Upper lobe of left lung (tissue), 6 donors: ENCODE measurements at places on chromosomes 12 and 14. TPM values are rescaled to one million over a fixed set of nuclear protein-coding genes. Genes with fewer than 3 reads are reported as not detected.

DNA sequence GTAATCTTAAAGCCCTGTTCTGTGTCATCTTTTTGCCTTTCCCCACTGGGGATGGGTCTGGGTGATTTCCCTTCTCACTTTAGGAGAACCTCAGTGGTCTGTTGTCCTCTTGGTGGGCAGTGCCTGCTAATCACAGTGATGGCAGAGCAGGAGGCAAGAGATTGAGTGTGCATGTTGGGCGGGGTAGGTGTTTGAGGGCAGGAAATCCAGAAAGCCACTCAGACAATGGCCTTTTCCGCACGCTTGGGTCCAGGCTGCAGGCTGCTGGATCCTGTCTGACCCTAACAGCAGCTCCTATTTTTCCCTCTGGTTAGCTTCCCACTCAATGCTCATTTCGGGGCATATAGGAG lies 13.7 kb upstream of the ITGA5 start:
- DNase-seq, result no peak

The PRICKLE1 gene
- 18.2 TPM for total RNA-seq

The CD163 gene
- total RNA-seq, result 502 TPM

The PAPLN gene
- total RNA-seq, result 13.4 TPM

The EML1 gene
- 22.2 TPM for total RNA-seq

DNA sequence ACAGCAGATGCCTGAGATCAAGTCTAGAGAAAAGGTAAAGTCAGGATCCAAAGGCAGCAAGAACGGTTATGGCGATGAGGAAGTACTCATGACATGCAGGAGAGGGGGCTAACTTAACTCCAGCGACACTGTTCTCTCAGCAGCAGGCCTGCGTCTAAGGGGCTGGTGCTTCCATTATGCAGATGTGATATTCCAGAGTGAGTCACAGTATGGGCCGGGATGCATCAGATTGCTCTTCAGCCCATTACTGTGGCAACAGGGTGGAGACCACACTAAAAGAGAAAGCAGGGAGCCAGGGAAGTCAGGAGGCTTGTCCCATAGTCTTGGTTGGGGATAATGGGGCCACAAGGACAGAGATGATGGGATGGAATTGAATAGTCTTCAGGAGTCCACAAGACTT lies 151.8 kb upstream of the NTF3 start:
- DNase-seq, result no peak
